Chondrocyte (in vitro differentiated cells): ENCODE measurements at places on chromosomes 2 and 18. TPM values are rescaled to one million over a fixed set of nuclear protein-coding genes. Genes with fewer than 3 reads are reported as not detected.

- no peaks in the 10 kb centered on the region for H3K36me3 ChIP-seq
- H3K27me3 ChIP-seq, result peaks cover 2% of the 10 kb centered on the region
- no peak for DNase-seq
Measured at GRCh38 chr2:76953733-76954347, 568.3 kb downstream of the LRRTM4 start.

- no peaks in the 10 kb centered on the region for H3K4me1 ChIP-seq
- no peak overlapping the region for H3K4me3 ChIP-seq
- H3K36me3 ChIP-seq, result no peaks in the 10 kb centered on the region
- DNase-seq, result no peak
- H3K27me3 ChIP-seq, result peaks cover 7% of the 10 kb centered on the region
- no peak overlapping the region for H3K27ac ChIP-seq
Measured at GRCh38 chr18:52914148-52914547, 574.2 kb downstream of the DCC start.

DNA sequence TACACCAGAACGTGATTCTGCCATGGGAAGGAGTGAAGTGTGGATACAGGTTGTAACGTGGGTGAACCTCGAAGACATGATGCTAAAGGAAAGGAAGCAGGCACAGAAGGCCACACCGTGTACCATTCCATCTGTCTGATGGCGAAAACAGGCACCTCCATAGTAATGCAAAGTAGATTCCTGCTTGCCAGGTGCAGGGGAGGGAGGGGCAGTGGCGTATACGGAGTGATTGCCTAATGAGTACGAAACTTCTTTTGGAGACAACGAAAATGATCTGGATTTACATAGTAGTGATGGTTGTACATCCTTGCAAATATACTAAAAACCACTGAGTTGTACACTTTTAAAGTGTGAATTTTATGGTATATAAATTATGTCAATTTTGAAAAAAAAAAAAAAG lies 106.7 kb downstream of the GBX2 start:
- no peak for DNase-seq
- no peak overlapping the region for H3K4me3 ChIP-seq
- H3K27me3 ChIP-seq, result no peaks in the 10 kb centered on the region

GRCh38 chr2:230160112-230160660 lies 59.6 kb downstream of the SP110 start:
- no peaks in the 10 kb centered on the region for H3K4me1 ChIP-seq
- DNase-seq, result no peak
- no peak overlapping the region for H3K27ac ChIP-seq
- no peak overlapping the region for H3K4me3 ChIP-seq
- H3K36me3 ChIP-seq, result no peaks in the 10 kb centered on the region
- no peaks in the 10 kb centered on the region for H3K27me3 ChIP-seq

DNA sequence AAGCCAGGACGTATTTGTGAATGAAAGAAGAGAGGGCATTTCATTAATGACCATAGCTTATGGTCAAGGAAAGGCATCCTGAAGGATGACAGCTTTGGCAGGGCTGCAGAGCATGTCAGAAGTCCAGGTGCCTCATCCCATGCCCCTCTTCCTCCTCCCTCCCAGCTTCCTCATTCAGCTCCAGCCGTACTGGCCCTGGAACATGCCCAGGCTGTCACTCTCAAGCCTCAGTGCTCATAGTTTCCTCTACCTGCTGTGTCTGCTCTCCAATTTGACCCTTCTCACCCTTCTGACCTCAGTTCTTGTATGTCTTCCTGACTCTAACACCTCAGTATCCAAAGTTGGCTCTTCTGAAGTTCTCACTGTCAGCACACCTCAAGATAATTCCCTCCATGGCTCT lies 695.8 kb upstream of the HS6ST1 start:
- H3K4me3 ChIP-seq, result no peak overlapping the region
- no peaks in the 10 kb centered on the region for H3K36me3 ChIP-seq
- H3K4me1 ChIP-seq, result no peaks in the 10 kb centered on the region
- DNase-seq, result no peak

GRCh38 chr2:202944816-202945215 lies 32.7 kb downstream of the CARF start:
- H3K4me1 ChIP-seq, result peaks cover 5% of the 10 kb centered on the region
- H3K27me3 ChIP-seq, result no peaks in the 10 kb centered on the region
- H3K27ac ChIP-seq, result no peak overlapping the region
- DNase-seq, result no peak

- peaks cover 4% of the 10 kb centered on the region for H3K36me3 ChIP-seq
- peaks cover 3% of the 10 kb centered on the region for H3K27me3 ChIP-seq
- peak overlapping the region; percentile 30 for H3K4me3 ChIP-seq
- no peak for DNase-seq
Measured at GRCh38 chr2:148877403-148877740, 2.3 kb downstream of the KIF5C start.

DNA sequence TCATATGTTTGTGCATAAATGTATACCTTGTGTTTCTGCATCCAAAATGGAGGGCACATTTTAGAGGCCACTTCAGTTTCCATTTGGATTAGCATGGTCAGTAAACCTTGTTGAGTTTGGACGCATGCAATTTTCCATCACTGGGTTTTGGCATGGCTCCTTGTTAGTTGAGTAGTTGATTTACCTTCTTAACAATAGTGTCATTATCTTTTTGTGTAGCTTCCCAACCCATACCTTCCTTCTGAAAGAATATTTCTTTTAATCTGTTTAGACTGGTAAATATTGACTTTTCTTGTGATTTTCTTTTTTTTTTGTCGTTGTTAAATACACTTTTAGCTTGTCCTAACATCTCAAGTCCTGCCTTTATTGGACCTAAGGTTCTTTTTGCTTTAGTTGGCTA lies 15.5 kb downstream of the RPIA start:
- no peak overlapping the region for H3K4me3 ChIP-seq
- H3K36me3 ChIP-seq, result peaks cover 33% of the 10 kb centered on the region
- H3K27me3 ChIP-seq, result no peaks in the 10 kb centered on the region
- H3K4me1 ChIP-seq, result peaks cover 9% of the 10 kb centered on the region
- no peak for DNase-seq
- no peak overlapping the region for H3K27ac ChIP-seq

DNA sequence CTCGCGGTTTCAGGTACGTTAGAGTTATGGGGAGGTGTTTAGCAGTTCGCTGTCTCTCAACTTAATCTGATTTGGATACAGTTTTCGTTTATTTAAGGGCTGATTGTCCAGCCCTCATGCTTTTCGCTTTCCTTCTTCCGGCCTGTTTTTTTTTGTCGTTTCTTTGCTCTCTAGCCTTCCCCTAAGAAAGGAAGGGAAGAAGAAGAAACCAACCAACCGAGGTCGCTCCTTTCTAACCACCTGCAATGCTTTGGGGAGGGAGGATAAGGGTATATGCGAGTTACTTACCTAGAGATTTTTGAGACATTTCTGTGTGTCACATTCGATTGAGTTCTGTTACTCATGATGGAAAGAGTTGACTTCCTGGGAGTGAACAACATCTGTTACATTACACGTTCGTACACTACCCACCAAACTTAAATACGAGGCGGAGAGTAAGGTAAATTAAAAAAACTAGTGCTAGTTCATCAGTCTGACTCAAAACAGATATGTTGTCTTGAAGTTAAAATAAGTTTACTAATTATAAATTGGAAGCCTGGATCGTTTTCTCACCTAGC lies 918 bp downstream of the EIF5B start:
- no peaks in the 10 kb centered on the region for H3K27me3 ChIP-seq
- H3K27ac ChIP-seq, result no peak overlapping the region
- peaks cover 45% of the 10 kb centered on the region for H3K4me1 ChIP-seq
- no peaks in the 10 kb centered on the region for H3K36me3 ChIP-seq

- peak overlapping the region; percentile 38 for H3K27ac ChIP-seq
- H3K36me3 ChIP-seq, result no peaks in the 10 kb centered on the region
- DNase-seq, result no peak
Measured at GRCh38 chr18:35511833-35512232, 14.1 kb upstream of the INO80C start.

Gene ZNF2
- total RNA-seq, result 4.5 to 8.0 TPM (median 5.0 TPM) in 3 replicates

Gene ZNF396
- 1.4 to 1.5 TPM (median 1.4 TPM) in 3 replicates for total RNA-seq

Gene LYG1
- 0.36 to 0.99 TPM (median 0.57 TPM) in 3 replicates for total RNA-seq

Gene ASPRV1
- total RNA-seq, result 0.21 to 1.2 TPM (median 0.35 TPM) in 3 replicates

Gene DSG3
- total RNA-seq, result not detected in 3 replicates
